ENCODE measurements at places on chromosomes 5 and 9.

DNA sequence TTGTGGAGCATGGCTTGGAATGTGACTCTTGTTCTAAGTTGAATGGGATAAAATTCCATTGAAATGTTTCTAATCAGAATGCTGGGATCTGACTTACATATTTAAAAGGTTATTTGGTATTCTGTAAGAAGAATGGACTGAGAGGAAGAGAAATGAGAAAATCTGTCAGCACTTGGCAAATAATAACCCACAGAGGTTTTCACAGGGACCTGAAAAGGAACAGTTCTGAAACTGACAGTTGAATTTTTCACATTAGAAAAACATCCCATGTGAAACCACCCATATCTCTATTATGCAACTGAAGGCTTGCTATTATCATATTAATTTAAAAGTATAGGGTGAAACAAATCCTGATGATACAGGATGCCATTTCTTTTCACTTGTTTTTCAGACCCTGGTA lies 302.7 kb downstream of the EPB41L4A start:
- no peak for DNase-seq

GRCh38 chr5:100647461-100648230 lies 112.5 kb downstream of the FAM174A start:
- DNase-seq: no peak

- no peak for DNase-seq
Observed at GRCh38 chr9:73215249-73215648, 63.6 kb downstream of the ANXA1 start.

DNA sequence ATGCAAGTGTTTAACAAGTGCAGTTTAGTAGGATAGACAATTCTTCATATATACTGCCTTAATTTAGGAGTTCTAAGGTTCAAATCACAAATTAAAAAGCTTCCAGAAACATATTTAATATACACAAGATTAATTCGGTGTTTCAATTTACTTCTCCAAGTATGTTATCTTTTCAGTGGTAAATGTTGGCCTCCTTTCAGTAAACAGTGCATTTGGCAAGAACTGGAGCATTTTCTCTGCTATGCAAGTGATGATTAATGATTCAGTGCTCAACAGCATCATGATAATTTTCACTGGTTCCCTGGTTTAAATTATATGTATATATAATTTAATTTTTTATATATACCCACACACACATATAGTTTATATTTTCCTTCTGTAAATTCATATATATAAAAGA lies 541.7 kb downstream of the EFNA5 start:
- DNase-seq: no peak

- no peak for DNase-seq
Observed at GRCh38 chr5:60295423-60295822, 401.9 kb upstream of the PDE4D start.

DNA sequence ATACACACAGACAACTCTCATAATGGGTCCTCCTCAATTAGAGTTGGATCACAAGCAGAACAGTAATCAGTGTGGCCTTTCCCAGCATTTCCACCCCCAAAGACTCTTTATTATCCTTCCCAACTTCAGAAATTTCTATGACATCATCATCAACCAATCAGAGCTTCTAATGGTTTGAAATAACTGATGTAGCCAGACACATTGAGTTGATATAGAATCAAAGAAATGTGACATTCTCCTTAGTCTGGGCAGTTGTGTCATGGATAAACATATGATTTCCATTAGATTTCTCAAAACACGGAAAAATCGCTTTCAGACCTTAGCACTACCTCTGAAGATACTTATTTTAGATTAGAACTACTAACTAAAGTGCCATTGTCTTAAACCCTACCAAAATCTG lies 75.7 kb upstream of the NFIB start:
- DNase-seq: no peak

DNA sequence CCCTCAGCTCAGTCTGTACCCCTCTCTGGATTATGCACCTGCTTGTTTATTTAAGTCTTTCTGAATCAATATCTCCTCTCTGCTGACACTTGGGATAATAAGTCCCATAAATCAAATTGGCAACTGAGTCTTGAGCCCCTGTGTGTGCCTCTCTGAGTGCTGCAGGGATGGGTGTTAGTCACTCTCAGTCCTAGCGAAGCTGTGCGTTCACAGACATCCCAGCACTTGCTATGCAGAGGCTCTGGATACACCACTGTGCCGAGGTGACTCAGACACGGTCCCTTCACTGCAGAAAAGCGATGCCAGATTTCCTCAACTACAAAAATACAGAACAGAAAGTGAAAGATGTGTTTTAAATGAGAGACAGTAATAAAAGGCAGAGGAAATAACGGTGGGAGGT lies 4.1 kb upstream of the KCNMB1 start:
- no peak for DNase-seq

DNA sequence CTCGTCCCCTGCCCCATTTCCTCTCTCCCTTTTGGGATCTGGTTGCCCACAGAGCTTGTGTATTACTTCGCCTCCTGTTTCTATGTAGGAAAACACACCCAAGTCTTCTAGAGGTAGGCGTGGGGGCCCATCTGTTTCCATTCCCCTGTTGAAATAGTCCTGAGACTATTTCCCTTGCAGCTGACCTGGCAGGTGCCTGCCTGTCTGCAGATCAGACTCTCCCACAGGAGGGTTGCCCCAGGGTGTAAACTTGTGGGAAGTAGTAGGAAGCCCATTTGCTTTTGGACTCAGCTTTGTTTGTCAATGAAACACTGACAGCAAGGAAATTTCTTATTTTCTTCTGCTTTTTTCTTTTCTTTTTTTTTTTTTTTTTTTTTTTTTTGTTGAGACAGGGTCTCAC lies 16.3 kb upstream of the GARNL3 start:
- DNase-seq: no peak

DNA sequence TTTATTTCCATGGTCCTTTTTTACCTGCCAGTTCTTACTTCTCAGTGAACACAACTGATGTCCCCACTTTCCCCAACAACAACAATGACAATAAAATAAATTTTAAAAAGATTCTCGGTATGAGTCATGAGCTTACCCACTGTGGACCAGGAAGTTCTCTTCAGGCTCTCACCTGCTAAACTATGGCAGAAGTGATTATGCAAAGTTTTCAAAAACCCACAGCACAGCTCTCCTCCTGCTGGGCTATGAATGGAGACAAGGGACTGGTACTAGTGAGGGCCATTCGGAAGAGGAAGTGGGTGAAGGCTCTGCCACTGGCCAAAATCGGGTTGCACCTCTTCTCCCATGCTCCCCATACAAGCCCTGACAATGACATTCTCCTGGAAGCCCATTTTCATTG lies 429.4 kb downstream of the PIK3R1 start:
- DNase-seq: no peak

DNA sequence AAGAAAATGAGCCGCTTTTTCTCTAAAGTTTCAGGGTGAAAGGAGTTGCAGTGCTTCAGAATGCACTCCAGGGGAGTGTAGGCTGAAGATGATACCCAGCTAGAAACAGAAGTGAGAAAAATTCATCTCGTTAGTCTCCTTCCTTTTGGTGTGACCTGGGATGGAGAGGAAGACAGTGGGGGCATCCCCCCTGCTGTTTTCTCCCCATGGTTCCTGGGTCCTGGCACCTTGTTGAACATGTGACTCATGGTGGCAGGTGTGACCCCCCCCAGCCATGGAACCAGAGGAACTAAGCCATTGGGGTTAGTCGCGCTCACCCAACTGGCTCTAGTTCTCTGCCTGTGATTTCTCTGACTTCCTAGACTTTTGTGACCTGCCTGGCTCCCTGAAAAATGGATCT lies 424.6 kb downstream of the CSNK1G3 start:
- DNase-seq: no peak

DNA sequence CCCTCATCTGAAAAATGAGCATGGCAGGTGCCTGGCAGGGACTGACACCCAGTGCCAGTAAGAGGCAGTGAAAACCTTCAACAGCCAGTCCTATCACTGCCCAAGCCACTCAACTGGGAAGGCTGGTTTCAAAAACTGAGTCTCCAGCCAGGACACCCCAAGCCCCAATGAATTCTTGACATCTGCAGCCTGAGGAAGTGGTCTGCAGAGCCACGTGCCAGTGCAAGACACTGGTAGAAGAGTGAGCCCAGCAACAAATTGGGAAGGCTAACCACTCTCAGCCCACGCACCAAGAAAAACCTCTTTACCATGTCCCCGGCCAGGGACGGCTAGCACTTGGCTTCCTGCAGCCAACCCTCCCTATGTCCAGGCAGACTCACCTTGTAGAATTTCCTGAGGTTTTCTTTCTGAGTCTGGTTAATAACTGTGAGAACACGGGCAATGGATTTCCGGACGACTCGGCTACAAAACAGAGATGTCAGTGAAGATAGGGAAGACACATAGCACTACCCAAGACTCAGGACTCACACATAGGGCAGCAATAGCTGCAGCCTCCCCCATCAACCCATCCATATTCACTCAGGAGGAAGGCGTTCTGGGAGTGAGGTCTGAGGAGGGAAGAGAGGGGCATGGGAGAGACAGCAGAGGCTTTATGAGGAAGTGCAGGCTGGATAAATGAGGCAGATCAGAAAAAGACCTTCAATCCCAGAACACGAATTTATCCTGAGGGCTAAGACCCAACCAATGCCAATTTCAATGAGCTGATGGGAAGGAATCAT lies 1.8 kb downstream of the RPL35 start:
- DNase-seq: no peak

- no peak for DNase-seq
Observed at GRCh38 chr9:37534901-37535300, 41.3 kb downstream of the FBXO10 start.

- DNase-seq: no peak
Observed at GRCh38 chr5:58980890-58981289, 398.0 kb downstream of the RAB3C start.

GRCh38 chr9:89021154-89021803 lies 30.0 kb downstream of the S1PR3 start:
- DNase-seq: no peak

GRCh38 chr5:148725675-148726074 lies 71.3 kb upstream of the HTR4 start:
- DNase-seq: no peak

- no peak for DNase-seq
Observed at GRCh38 chr9:121999556-121999955, 93.6 kb downstream of the TTLL11 start.

- DNase-seq: no peak
Observed at GRCh38 chr9:95497772-95498171, 19.0 kb downstream of the PTCH1 start.

GRCh38 chr5:10853154-10853553 lies 92.1 kb upstream of the DAP start:
- no peak for DNase-seq

DNA sequence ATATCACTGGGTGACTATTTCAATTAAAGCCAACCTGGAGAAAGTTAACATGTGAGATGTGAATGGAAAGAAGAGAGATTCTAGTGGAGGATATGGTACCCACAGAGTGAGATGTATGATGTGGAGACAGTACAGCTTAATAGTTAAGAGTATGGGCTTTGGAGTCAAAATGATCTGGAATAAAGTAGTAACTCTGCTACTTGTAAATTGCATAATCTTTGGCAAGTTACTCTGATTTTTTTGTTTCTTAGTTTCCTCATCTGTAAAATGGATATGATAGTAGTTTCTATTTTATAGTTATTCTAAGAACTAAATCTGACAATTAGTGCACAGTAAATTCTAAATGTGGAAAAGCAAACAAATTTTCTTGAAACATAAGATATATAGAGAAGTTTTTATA lies 79.2 kb downstream of the ISOC1 start:
- DNase-seq: no peak

GRCh38 chr5:120706877-120707276 lies 242.8 kb downstream of the PRR16 start:
- DNase-seq: no peak

- no peak for DNase-seq
Observed at GRCh38 chr9:126638571-126639132, 24.9 kb downstream of the LMX1B start.

- no peak for DNase-seq
Observed at GRCh38 chr5:60510049-60510448, 189.9 kb downstream of the DEPDC1B start.

DNA sequence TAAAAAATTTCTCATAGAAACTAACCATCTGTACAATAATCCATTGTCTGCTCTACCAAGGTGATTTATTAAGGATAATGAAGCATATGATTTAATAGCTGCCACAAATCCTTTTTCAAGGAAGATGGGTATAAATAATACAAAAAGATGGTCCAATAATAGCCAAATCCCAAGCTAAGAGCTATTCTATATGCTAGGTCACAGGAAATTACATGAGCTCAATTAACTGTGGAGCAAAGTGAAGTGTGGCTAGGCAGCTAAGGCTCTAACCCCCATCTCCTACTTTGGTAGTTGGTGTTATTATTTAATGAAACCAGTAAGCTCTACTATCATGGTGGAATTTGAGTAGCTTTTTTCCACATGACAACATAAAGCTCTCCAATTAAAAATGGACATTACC lies 1045.0 kb upstream of the DMAC1 start:
- DNase-seq: no peak

GRCh38 chr9:90986161-90986560 lies 184.5 kb downstream of the SYK start:
- DNase-seq: peak; percentile 29

GRCh38 chr9:109046346-109046745 lies 33.0 kb upstream of the CTNNAL1 start:
- DNase-seq: no peak

- DNase-seq: no peak
Observed at GRCh38 chr9:7976167-7976755, 176.7 kb upstream of the DMAC1 start.

DNA sequence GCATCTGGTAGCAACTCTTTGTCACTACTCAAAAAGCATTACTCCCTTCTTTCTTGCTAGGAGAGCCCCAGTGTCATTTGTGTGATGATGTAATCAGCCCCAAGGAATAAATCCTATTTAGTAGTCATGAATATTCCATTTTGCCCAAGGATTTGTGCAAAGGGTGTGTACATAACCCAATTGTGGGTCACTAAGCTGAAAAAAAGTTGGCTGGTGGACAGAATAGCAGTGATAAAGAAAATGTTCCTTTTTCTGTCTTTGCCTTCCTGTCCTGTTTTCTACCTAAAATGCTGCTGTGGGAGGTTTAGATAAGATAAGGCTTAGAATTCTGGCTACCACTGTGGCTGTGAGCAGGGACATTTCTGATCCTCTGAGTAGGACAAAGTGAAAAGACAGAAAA lies 223.1 kb upstream of the ITGA1 start:
- DNase-seq: no peak

DNA sequence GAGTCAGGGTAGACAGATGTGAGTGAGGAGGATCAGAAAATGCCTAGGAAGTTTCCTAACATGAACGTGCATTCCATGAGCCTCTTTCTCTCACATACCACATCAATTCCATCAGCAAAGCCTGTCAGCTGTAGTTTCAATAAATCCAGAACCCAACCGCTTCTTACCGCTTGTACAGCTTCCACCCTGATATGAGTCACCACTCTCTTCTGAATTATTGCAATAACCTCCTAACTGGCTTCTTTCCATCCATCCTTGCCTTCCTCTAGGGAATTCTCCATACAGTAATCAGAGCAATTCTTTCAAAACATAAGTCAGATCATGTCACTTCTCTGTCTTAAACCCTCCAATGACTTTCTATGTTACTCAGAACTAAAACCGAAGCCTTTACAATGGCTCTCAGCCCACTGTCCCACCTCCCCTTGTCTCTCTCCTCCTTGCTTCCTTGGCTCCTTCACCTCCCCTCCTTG lies 8.1 kb upstream of the RAD23B start:
- no peak for DNase-seq

- DNase-seq: no peak
Observed at GRCh38 chr9:104094534-104095015, 466 bp downstream of the SMC2 start.

- DNase-seq: no peak
Observed at GRCh38 chr5:139962445-139962844, 80.7 kb downstream of the NRG2 start.
